ENCODE measurements at places on chromosomes 7 and 10. TPM values are rescaled to one million over a fixed set of nuclear protein-coding genes. Genes with fewer than 3 reads are reported as not detected.

Gene PPP1R3A
- not detected for total RNA-seq

Gene KIAA1549
- total RNA-seq, result 7.1 TPM

Gene NPSR1
- total RNA-seq, result not detected

Gene TECPR1
- total RNA-seq, result 21.1 TPM

All from MCF 10A (cell line).